ENCODE measurements at places on chromosomes 13 and 19.

- no peak for DNase-seq
Measured at GRCh38 chr19:42422092-42422900, 4.9 kb downstream of the LIPE start.

GRCh38 chr19:41443813-41444455 lies 978 bp downstream of the ERICH4 start:
- DNase-seq: no peak

- DNase-seq: no peak
Measured at GRCh38 chr13:22121146-22121739, 450.4 kb downstream of the FGF9 start.

DNA sequence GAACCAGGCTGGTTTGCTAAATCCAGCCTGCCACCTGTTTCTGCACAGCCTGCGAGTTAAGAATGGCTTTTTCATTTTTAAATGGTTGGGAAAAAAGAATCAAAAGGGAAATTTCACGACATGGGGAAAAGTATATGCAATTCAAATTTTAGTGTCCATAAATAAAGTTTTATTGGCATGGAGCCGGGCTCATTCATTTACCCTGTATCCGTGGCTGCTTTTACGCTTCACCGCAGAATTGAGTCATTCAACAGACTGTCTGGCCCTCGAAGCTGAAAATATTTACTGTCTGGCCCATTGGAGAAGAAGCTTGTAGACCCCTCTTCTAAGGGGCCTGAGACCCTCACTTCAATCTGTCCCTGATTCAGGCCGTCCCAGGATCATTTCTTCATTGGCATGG lies 26.1 kb downstream of the IER2 start:
- no peak for DNase-seq

- DNase-seq: no peak
Measured at GRCh38 chr19:38163419-38164290, 60.4 kb downstream of the DPF1 start.

GRCh38 chr19:18058208-18059009 lies 28.3 kb downstream of the IL12RB1 start:
- DNase-seq: peak; percentile 77

- no peak for DNase-seq
Measured at GRCh38 chr13:83220241-83220640, 662.0 kb downstream of the SLITRK1 start.

DNA sequence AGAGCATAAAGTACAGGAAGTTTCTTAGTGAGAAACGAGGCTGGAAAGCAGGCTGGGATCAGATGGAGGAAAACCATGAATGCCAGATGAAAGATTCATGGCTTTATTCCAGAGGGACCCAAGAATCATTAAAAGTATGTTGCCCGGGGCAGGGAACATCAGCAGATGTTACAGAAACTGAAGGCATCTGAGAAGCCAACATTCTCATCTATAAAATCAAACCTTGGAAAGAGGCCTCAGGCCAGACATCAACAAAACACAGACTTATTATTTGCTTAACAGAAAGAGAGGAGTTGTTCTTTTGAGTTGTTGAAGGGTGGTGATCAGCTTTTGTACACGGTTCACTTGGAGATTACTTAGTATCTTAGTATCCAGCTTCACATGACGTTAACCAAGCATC lies 543.6 kb downstream of the RFC3 start:
- DNase-seq: no peak

DNA sequence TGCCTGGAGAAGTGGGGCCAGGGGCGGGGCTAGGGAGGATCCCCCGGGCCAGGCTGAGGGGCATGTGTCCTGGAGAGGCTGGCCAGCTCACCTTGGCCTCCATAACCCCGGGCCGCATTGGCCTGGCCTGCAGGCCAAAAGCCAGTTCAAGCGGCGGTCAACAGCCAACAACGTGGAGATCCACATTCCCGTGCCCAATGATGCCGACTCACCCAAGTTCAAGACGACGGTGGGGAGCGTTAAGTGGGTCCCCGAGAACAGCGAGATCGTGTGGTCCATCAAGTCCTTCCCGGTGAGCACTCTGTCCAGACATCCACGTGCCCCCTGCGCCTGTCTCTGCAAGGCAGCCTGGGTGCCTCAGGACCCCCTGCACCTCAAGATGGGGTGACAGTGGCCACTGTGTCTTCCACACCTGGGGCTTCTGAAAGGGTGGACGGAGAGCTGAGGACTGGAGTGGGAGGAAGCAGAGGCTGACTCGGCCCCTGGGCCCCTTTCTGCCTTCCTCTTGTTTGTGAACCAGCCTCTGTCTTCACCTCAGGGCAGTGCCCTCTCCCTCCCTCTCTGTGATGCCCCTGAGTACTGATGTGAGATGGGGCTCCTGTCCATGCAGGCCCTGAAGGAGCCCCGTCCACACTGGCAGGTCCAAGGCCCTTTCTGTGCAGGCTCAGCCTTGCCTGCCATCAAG lies 31.1 kb downstream of the AP1M1 start:
- DNase-seq: no peak

DNA sequence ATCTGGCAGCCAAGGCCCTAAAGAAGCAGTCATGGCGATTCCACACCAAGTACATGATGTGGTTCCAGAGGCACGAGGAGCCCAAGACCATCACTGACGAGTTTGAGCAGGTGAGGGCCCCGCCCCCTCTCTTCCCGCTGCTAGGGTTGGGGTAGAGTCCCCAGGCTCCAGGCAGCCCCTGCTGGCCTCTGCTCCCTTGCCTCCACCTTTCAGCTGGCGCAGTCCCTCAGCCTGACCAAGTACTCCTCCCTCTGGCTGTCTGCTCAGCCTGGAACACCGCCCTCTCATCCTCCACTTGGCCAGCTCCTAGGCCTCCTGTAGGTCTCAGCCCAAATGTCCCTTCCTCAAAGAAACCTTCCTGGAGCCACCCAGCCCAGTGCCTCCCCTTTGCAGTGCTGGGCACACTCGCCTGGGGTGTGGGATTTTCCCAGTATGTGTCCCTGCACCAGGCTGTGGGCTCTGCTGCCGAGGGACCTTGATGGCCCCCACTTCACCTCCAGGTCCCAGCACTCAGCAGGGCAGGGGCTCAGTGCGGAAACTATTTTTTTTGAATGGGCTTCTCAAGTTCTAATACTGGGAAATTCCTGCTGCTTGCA lies 5.7 kb downstream of the LENG1 start:
- DNase-seq: no peak

- no peak for DNase-seq
Measured at GRCh38 chr13:22235950-22236290, 565.0 kb downstream of the FGF9 start.

GRCh38 chr19:18704971-18705370 lies 21.5 kb downstream of the CRTC1 start:
- no peak for DNase-seq

- no peak for DNase-seq
Measured at GRCh38 chr13:75760131-75761021, 124.2 kb downstream of the LMO7 start.

DNA sequence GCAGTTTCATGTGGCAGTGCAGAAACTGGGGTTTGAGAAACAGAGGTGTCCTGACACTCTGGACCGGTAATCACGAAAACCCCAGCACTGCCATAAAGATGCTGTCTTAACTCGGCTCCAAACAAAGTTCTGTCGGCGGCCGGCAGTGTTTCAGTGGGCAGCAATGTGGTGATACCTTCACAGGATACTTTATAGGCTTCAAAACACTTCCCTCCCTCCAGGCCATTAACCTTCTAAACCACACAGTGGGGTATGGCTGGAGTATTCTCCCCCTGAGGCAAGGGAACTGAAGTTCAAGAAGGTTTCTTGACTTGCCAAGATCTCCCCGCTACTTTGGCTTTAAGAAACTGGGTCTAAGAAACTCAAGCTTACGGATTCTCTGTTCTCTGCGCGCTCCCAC lies 1.1 kb downstream of the RUBCNL start:
- no peak for DNase-seq

DNA sequence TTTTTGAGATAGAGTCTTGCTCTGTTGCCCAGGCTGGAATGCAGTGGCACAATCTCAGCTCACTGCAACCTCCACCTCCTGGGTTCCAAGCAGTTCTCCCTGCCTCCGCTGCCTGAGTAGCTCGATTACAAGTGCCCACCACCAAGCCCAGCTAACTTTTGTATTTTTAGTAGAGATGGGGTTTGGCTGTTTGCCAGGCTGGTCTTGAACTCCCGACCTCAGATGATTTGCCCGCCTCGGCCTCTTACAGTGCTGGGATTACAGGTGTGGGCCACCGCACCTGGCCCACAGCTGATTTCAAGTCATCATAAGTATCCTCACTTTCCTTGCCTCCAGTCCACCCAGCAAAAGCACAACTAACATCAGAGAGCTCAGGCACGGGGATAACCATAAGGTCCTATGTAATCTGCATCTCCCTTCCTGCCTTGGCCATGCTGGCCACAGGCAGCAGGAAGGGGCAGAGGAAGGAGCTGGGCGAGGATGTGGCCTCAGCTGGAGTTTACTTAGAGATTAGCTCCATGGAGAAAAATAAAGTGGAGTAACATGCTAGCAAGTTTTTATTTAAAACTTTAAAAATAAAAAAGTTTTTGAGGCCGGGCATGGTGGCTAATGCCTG lies 22.9 kb upstream of the ADGRE1 start:
- peak; percentile 65 for DNase-seq

GRCh38 chr13:41916173-41916954 lies 44.5 kb downstream of the VWA8 start:
- no peak for DNase-seq

GRCh38 chr19:20611866-20612265 lies 46.3 kb upstream of the ZNF737 start:
- no peak for DNase-seq

DNA sequence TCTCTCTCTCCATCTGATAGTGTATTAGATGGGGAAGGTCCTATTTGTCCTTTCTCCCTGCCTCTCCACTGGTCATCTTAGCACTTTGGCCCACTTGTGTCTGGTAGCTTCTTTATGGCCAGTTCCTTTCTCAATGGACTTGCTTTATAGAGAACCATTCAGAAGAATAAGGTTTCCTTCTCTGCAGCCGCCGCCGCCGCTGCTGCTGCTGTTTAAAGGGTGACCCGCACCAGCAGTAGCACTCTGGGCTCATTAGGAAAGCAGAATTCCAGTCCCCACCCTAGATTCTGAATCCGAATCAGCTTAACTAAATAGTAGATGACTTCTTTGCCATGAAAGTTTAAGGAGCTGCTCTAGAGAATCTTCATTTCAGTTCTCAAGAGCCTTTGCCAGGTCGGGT lies 490.2 kb downstream of the FOXO1 start:
- DNase-seq: no peak

GRCh38 chr19:18795540-18795939 lies 4.4 kb upstream of the COMP start:
- no peak for DNase-seq

DNA sequence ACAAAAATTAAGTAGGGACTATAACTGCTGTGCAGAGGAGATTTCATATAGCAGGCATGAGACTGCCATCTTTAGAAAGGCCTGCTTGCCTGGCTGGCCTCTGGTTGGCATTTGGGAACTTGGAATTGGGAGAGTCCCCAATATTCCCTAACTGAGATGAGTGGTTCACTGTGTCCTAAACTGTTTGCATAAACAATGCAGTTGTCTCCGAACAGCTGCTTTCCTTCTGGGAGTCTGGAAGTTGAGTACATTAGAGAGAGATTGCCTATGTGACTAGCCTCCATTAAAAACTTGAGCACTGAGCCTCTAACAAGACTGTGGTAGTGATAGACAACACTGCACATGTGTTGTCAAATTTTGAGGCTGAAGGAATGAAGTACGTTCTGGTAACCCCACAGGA lies 47.4 kb downstream of the STOML3 start:
- DNase-seq: no peak

GRCh38 chr19:19461671-19462622 lies 53.4 kb downstream of the TSSK6 start:
- peak; percentile 63 for DNase-seq

GRCh38 chr13:84749126-84749525 lies 866.9 kb upstream of the SLITRK1 start:
- DNase-seq: no peak

- no peak for DNase-seq
Measured at GRCh38 chr13:53137779-53138178, 109.2 kb downstream of the OLFM4 start.

DNA sequence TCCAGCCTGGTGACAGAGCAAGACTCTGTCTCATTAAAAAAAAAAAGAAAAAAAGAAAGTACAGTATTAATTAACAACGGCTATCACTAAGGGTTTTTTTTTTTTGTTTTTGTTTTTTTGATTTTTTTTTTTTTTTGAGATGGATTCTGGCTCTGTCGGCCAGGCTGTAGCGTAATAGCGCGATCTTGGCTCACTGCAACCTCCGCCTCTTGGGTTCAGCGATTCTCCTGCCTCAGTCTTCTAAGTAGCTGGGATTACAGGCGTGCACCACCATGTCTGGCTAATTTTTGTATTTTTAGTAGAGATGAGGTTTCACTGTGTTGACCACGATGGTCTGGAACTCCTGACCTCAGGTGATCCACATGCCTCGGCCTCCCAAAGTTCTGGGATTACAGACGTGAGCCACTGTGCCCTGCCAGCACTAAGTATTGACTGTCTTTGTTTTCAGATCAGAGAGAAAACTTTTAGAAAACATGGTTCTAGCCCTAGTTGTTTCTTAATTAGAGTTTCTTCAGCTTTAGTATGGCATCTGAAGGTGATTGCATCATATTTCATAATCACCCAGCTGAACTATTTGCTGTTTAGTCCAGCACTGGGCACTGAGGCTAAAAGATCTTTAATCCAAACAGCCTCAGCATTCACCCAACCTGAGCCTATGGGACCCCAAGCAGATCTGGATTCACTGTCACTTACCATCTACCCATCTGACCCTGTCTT lies 2.7 kb upstream of the GATAD2A start:
- no peak for DNase-seq

- no peak for DNase-seq
Measured at GRCh38 chr13:69418319-69418718, 689.3 kb upstream of the ATXN8OS start.
